ENCODE measurements at places on chromosomes 5 and 9.
A peak's percentile ranks its signal among the peaks of the same experiment; 100 is the strongest.

- DNase-seq: no peak
Measured at GRCh38 chr9:37938121-37938891, 34.4 kb upstream of the SLC25A51 start.

- no peak for DNase-seq
Measured at GRCh38 chr5:134226441-134227192, 744 bp upstream of the PPP2CA start.

GRCh38 chr9:136711751-136712689 lies at the start of gene DIPK1B:
TSS of gene DIPK1B (plus strand) at chr9:136712572. CDS start at chr9:136712666, 94 bp downstream.
- DNase-seq: no peak

- peak; percentile 90 for DNase-seq
Measured at GRCh38 chr5:141992349-141992963, 20.4 kb downstream of the GNPDA1 start.

GRCh38 chr5:9728261-9728660 lies 98.1 kb upstream of the TAS2R1 start:
- no peak for DNase-seq

DNA sequence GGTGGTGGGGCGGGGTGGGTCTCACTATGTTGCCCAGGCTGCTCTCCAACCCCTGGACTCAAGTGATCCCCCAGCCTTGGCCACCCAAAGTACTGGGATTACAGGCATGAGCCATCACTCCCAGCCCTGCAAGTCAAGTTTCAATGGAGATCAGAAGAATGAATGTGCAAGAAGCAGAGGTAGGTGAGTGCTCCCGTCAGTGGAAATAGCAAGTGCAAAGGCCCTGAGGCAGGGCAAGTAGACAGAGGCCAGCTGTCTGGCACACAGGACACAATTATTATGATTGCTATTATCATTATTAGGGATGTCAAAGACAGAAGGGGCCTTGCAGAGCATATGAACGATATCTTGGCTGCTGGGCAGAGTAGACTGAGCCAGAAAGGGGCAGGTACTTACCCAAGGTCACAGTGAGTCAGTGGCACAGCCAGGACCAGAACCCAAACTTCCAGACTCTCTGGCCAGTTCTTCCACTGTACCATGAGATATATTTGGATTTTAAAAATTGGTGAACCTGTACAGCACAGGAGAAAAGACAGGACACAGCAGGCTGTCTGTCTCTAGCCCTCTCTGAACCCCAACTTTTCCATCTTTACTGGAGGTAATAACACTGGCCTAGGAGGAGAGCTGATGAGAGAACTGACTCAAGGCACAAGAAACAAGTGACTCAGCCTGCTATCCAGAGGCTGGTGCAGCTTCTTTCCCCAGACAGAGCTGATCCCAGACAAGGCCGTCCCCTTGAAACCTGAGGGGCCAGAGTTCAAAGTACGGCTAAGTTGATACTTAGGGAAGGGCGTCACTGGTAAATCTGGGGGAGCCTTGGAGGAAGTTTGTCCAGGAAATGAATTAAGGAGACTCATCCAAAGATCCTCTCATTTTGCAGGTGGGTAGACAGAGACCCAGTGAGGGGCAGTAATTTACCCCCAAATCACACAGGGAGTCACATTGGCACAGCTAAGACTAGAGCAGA lies 1.4 kb downstream of the HDHD3 start:
- DNase-seq: no peak

DNA sequence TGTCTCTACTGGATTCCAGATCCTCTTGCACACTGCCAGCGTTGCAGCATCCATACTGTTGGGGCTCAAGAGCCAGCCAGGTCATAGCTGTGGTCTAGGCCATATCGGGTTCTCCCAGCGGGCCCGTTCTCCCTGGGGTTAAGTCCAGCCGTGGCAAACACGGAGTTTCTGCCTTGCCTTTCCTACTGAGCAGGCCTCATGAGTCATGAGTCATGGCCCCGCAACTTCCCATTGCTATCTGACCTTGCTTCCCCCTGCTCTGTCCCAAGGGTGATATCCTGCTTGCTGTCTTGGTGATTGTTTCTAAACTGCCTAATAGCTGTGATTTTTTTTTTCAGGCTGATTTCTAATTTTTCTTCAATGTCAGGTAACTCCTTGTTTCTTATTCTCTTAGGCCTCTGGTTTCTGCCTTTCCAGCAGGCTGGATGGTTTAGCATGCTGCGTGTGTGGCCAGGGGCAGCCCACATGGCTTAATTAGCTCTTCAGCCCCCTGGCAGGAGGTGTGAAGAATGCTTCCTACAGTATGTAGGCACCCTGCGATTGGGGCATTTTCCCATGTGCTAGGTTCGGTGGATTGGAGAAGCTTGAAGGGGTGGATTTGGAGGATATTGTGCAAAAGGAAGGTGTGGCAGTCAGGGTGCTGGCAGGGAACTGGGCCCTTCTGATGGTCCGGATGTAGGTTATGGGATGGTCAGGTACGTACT lies 18.7 kb downstream of the DAPK1 start:
- no peak for DNase-seq

- DNase-seq: no peak
Measured at GRCh38 chr5:153969563-153969895, 69.2 kb downstream of the FAM114A2 start.

DNA sequence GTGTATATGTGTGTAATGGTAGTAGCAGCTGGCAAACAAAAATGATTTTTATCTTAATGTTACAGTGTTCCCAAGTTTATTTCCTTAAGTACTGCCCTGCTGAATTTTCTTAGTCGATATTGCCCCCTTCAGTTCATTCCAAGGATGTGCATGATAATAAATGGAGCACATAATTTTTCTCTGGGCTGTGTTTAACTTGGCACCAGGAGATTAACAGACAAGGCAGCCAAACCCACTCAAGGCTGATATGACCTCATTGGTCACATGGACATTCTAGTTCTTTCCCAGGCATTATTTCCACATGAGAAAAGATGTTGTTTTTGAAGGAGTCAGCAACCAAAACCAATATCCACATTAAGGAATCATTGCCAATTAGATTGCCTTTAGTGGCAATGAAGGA lies 61.8 kb downstream of the COX7C start:
- DNase-seq: no peak

- no peak for DNase-seq
Measured at GRCh38 chr5:140827704-140828361, at the start of gene PCDHA6. TSS of gene PCDHA6 (plus strand) at chr5:140827960. CDS start at chr5:140828092, 132 bp downstream.
